Stimulated activated CD4-positive, alpha-beta T cell treated with anti-CD3 and anti-CD28 coated beads, Interleukin-15, amount 100 ng/mL, for 48 hours (primary cell): ENCODE measurements at places on chromosomes 1 and 21.

- no peak for DNase-seq
These were observed 10.9 kb upstream of the RGS2 start for GRCh38 chr1:192797891-192798290.

DNA sequence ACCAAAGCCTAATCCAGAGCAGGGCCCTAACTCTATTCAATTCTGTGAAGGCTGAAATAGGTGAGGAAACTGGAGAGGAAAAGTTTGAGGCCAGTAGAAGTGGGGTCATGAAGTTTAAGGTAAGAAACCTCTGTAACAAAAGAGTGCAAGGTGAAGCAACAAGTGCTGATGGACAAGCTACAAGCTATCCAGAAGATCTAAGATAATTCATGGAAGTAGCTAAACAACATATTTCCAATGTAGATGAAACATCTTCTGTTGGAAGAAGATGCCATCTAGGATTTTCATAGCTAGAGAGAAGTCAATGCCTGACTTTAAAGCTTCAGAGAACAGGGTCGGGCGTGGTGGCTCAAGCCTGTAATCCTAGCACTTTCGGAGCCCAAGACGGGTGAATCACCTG lies 217.6 kb downstream of the GREM2 start:
- DNase-seq = no peak

DNA sequence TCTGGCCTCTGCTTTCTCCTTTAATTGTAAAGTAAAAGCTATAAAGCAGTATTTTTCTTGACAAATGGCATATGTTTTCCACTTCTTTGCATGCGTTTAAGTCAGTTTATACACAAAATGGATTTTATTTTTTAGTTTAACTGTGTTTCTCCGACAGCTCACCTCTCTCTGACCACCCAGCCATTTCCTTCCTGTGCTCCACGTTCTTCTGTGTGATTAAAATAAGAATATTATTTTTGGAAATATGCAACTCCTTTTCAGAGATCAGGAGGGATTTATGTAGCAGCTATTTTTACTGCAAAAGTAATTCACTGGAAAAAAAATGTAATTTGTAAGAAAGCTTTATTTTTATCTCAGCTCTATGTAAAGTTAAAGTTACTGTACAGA lies 18.0 kb downstream of the ETS2 start:
- DNase-seq = no peak

DNA sequence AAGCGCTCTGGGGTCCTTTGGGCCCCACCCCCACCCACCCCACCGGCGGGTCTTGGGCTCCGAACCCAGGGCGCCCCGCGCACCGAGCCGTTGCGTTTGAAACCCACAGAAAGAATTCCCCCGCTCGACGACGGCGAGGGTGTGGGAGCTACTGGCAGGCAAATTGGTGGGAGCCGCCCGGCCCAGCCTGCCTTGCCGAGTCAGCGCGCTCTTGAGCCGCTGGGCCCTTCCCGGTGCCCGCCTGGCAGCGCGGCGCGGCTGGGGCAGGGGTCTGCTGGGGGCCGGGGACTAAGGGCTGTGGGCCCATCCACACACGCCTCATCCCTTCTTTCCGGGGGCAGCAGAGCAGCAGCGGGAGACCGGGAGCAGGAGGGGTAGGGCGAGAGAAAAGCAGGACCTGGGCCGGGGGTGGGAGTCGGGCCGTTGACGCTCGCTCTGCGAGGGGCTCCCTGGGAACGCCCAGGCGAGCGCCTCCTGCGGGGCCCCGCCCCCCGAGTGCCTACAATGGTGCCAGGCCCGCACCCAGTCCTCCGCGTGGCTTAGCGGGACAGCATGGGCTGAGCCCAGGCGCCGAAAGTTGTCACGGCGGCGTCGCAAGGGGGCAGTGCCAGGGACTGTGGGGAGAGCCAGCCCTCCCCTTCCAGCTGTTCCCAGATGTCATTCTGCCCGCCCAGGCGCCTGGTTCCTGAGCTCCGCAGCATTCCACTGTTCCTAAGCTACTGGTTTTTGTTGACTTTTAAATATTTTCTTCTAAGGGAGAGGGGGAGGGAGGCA lies at the start of gene C1orf94:
TSS of gene C1orf94 (plus strand) at position 78 of the 774 bp plus-strand sequence. CDS start 883 bp downstream, outside the sequence.
- DNase-seq = no peak

DNA sequence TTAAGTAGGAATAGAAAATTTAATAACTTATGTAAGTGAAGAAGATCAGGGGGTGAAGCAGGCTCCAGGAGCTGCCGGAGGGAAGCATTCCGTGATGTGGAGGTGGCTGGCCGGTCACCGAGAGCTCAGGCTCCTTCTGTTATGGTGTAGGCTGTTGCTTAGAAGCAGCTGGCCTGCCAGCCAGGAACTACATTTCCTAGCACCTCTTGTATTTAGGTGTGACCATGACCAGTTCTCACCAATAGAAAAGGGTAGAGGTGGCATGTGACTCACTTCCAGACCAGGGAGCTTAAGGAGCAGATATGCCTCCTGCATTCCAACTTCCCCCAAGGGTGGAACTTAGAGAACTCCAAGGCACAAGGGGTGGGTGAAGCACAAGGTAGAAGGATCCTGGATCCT lies 120.7 kb downstream of the ACTL8 start:
- no peak for DNase-seq

DNA sequence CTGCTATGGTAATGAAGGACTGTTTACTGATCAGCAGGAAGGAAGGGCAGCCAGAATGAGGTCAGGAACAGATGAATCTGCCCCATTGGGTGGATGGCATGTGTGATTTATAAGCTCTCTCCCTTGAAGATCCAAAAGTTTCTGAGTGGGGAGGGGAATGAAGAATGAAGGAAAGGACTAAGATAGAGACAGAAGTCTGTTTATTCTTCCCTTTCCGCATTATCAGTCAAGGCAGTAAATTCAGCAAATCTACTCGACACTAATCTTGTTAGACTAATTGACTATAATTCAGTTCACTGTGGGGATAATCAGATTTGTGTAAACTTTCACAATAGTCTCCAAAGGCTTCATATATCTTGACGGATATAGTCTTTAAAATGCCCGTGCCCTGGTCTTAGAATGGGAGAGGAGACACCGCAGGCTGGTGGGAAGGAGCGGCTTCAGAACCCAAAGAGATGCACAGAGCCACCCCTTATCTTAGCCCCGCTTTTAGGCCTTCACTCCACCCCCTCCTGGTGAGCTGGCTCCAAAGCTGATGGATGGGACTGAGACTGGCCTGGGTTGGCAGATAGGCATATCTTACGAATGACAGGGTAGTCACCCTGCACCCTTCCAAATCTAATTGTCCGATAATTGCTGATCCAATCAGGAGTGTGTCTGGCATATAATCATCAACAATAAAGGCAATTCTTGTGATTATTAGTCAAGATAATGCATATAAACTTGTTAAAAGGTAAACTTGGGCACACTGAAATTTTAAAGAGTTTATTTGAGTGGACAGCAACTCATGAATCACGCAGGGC lies 76.0 kb upstream of the PPM1J start:
- no peak for DNase-seq
